ENCODE measurements at places on chromosomes 11 and 22.

DNA sequence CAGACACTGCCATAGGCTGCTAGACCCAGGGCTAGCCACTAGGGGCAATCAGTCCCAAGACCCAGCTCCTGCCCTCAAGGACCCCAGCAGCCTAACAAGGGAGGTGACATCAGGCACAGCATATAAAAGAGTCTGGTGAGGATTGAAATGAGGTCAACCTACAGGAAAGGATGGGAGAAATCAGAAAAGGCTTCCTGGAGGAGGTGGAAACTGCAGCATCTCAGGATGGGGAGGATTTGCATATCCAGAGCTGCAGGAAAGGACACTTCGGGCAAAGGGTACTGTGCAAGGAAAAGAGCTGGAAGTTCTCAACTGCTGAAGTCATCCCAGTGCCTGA, 2.9 kb upstream of the ARFGAP2 start:
- peak; percentile 80 for DNase-seq

DNA sequence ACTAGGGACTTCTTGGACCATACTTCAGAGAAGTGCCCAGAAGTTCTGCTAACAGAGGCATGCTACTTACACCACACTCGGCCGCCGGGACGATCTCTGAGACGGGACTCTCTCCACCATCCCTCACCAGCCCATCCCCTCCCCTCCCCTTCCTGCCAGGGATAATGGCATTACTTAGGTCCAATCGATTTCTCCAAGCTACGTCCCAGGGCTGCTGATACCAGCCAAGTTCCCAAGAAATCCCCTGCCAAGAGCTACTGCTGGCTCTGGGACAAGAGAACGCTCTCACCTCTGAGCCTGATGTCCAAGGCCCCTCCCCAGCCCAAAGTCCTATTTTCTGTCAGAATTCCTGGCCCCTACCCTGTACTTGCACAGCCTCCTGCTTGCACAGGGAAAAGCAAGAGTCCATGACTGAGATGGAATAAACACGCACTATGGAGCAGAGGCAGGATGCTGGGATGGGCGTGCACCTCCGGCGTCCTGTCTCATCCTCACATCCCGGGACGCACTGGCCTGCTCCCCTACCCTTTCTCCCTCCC, 42.7 kb downstream of the GDPD5 start:
- DNase-seq = no peak

DNA sequence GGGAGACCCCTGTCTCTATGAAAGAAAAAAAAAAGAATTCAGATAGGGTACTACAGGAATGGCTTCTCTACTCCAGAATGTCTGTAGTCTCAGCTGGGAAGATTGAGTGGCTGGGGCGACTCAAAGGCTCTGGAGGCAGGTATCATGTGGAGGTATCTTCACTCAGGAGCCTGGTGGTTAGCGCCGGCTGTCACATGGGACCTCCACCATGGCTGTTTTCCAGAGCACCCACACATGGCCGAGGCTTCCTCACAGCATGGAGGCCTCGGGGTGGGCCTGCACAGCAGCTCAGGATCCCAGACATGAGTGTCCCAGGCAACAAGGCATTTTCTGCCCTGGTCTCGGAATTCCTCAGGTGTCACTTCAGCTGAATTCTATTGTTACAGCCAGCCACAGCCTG, 10.1 kb downstream of the RPS13 start:
- DNase-seq = no peak

GRCh38 chr11:126839496-126839895, 161.1 kb downstream of the KIRREL3 start:
- no peak for DNase-seq

DNA sequence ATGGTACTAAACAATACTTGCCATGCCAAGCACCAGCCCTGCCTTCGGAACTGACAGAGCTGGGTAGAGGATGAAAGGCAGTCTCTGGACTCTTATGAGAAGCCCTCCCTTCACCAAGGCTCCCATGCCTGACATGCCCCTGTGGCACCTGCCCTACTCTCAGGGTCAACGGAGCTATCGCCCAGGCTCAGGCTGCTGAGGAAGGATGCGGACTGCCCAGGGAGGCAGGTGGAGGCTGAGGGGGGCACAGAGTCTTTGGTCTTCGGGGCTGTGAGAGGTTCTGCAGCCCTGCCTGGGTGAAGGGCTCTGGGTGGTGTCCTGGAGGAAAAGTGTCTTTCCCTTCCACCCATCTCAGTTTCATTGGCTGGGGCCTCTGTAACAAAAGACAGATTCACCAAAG, 290.8 kb upstream of the B3GAT1 start:
- no peak for DNase-seq

DNA sequence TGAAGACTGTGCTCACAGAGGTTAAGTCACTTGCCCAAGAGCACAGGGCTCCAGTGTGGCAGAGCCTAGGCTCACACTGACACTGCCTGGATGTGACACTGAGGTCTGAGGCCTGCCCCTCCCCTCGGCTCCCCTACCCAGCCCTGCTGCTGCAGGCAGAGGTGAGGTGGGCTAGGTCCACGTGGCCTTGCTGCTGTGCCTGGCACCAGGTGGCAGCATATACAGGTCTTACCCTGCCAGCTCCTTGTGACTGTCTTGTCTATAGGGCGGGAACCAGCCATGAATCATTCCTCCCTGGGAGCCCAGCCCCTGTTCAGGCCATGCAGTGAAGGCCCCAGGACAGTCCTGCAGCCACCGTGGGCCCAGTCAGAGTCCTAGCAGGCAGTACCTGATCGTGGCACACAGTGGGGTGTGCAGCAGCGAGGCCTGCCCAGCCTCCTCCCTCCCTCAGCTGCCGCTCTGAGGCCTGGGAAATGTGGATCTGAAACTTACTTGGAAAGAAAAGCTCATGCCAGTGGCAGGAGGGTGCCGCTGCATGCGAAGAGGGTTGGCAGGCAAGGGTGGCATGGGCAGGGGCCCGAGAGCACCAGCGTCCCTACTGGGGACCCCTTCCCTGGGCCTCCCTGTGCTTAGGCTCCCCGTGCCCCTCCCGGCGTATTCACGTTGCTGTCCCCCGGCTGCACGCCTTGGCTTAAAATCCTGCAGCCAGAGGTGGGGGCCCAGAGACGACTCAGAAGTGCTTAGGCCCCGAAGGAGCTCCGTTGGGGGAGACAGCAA, 1.2 kb upstream of the CERK start:
- peak; percentile 30 for DNase-seq

DNA sequence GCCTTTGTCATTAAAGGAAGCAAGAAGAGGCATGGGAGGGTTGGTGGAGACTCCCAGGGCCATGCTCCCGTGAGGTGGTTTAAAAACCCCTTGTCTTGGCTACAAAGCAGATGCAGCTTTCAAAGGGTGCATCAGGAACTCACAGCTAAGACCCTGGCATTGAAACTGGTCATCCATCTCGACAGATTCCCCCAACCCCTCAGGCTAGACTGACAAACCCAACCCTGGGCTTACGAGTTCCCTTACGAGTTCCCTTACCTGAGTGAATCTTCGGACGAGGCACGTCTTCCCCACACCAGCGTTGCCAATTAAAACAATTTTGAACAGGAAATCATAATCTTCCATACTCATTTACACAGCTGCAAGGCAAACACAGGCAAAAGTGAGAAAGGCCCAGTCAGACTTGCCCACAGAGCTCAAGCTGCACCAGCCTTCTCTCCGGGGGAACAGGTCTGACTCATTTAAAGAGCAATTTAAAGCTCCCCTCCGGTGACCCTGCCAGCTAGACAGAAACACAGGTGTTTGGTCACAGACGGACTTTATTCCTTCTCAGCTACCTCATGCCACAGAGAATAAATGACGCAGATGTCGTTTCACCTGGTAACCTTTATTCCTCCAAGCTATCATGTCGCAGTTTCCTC, 74.6 kb downstream of the RAB30 start:
- no peak for DNase-seq
